ENCODE measurements at places on chromosomes 1 and 21. TPM values are rescaled to one million over a fixed set of nuclear protein-coding genes. Genes with fewer than 3 reads are reported as not detected.
A peak's percentile ranks its signal among the peaks of the same experiment; 100 is the strongest.

DNA sequence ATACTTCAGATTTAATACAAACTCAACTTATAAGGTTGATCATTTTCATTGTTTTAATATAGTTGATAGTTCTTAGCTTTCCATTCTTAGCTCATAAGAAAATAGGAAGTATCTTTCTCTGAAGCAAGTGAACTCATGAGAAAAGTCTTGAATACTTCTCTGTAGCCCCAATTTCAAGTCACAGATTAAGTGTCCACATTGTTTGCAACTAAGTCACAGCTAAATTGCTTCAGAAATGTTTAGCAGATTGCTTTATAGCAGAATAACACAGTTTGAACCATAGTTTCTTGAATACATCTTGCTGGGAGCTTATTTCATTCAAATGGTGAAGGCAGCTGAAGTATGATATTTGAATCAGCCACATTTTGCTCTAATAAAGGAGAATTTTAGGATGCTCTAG, 10.6 kb upstream of the PKN2 start:
- no peak for DNase-seq

- DNase-seq = no peak
Measured at GRCh38 chr1:83960669-83961277, 38.2 kb downstream of the TTLL7 start.

Gene TNNI3K
- not detected for total RNA-seq

DNA sequence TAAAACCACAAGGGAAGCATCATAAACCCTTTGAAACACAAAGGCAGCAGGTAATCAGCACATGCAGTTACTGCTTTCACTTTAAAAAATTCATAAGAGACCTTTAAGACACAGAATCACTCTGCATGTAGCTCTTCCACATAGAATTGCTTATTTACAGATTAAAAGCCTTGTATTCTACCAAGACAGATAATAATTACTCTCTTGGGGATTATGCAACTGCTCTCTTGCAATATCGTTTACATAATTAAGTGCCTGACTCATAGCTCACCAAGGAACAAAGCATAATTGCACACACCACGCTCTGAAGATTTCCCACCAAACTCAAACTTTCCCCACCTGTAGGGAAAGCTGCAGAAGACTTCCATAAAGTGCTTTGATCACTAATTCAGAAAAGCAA, 87.9 kb downstream of the VAV3 start:
- no peak for DNase-seq

Gene BEND5
- 2.4 TPM for total RNA-seq

- peak; percentile 83 for DNase-seq
Measured at GRCh38 chr1:34984793-34985608, at the start of gene TMEM35B. TSS of gene TMEM35B (minus strand) at chr1:34985347. CDS start at chr1:34985305, 42 bp downstream.

All from left colon (tissue), 2 donors.